CD8-positive, alpha-beta T cell (primary cell): ENCODE measurements at places on chromosomes 1 and 21.

DNA sequence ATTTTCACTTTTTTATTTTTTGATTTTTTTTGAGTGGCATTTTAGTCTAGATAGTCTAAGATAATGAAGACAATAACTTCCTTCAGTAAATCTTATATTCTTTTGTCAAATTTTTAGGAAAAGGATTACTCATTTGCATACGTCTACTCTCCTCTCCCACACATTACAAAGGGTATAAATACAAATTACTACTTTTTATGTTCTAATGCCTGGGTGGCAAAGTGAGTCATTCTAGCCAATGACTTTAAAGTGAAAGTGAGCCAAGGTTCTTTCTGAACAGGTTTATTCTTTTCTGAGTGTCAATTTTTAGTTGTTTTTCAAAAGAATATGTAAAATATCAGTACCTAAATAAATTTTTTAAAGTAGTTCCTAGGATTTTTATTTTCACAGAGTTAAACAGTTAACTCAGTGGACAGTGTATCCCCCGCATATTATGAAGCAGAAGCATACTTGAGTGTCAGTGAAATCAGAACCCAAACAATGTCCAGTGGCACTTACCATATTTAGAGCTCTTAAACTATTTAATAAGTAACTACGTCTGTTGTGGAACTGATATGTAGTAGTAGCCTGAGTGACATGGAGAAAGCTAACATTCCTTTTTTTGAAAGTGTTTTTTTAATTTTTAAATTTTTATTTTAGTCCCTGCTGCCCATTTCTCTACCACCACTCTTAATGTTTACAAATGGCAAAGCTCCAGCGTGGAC, 141.7 kb downstream of the PHTF1 start:
- no peak for DNase-seq

GRCh38 chr1:36086529-36087232, 2.0 kb upstream of the ADPRS start:
- no peak for DNase-seq

DNA sequence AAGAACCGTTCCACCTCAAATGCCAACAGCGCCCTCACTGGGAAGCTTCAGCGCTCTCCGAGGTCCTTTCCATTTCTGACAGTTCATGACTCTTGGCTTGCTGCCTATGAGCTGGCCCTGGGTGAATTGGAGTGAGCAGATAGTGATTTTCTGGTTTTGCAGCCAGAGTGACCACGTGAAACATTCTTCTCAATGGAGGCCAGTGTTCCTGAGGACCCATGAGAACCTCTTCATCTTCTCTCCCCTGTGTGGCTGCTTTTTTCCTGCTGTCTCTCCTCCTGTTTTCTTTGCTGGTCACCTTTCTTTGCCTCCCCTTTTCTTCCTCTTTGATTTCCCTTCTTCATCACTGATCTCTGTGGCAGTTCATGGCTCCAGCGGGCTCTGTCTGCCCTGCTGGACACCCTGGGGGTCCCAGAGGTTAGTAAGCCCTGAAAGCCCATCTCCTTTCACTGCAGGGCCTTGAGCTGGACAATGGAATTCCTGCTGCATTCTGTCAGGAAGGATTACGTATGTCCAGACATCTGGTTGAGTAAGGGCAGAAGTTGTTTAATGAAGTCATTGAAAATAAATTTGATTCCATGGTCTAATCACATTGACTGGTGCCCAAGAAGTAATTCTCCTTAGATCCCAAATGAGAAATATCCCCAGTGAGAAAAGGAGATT, 29.9 kb downstream of the VASH2 start:
- no peak for DNase-seq

- no peak for DNase-seq
Measured at GRCh38 chr1:147515045-147515869, 26.0 kb upstream of the BCL9 start.

GRCh38 chr21:26070822-26071425, 99.6 kb downstream of the APP start:
- peak; percentile 56 for DNase-seq

DNA sequence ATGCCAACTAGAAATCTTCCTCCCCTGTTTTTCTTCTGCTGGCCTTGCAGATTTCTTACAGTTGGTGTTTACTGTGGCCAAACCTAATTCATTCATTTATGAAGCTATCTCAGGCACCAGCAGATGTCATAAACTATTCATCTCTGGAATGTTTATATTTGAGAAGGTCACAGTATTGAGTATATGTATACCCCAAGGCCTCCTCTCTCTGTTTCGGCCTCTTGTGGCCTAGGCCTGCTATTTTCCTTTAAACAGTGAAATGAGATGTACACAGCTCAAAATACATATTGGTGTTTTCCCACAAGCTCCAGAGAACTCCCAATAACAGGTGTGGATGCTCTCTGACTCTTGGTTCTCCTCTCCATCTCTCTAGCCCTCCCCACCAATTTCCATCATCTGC, 520.7 kb upstream of the CAMK1G start:
- no peak for DNase-seq

- DNase-seq = peak; percentile 40
Measured at GRCh38 chr1:206472454-206472853, 2.2 kb downstream of the IKBKE start.

- no peak for DNase-seq
Measured at GRCh38 chr1:155527677-155528076, 34.9 kb downstream of the ASH1L start.

DNA sequence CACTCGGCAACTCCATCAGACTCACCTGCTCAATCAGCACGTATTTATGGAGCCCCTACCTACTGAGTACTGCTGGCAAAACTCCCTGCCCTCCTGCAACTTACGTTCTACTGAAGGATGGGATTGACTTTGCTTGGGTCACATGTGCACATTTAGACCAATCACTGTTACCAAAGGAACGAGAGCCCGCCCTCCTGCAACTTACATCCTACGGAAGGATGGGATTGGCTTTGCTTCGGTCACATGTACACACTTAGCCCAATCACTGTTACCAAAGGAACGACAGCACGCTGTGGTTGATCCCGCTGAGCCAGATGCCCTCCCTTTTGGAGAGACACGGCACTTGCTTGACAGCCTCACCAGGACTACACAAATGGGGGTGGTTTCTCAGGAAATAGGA, 46.0 kb downstream of the UBIAD1 start:
- no peak for DNase-seq

DNA sequence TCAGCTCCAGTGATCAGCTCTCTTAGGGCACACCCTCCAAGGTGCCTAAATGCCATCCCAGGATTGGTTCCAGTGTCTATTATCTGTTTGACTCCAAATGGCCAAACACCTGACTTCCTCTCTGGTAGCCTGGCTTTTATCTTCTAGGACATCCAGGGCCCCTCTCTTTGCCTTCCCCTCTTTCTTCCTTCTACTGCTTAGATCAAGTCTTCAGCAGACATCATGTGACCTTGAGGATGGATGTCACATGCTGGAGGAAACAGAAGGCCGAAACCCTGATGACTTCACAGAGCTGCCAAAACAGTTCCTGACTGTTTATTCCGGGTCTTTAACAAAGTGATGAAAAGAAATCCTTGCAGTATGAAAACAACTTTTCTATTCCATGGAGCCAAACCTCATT, 24.4 kb upstream of the WDR26 start:
- DNase-seq = no peak

DNA sequence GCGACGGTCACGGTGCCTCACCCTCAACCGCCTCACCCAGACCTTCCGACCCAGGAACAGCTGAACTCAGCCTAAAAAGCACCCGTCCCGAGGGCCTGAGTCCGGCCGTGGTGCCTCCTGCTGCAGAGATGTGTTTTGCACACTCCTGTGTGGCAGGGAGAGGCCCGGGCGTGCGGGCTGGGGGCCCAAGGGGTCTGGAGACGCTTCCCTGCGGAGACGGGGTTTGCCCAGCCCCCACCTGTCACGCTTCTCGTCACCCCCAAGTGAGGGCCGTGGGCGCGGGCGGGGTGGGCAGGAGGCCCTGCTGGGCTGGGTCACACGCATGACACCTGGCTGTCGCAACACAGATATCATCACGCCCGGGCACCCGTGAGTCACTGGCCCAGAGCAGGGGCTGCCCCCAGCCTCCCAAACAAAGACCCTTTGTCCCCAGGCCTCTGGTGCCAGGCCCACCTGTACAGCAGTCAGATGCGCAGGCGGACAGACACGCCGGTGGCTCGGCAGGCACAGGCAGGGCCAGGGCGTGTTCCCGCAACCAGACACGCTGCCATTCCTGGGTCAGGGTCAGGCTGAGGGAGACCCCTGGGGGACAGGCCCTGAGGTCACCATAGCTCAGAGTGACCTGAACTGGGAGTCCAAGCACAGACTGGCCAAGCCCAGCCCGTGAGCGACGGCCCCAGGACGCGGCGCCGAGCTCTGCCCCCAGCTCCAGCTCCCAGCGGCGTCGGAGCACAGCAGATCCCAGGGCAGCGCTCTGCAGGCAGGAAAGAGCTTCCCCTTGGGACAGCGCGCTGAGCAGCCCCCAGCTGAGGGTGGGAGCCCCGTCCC, 6.1 kb downstream of the B3GALT6 start:
- no peak for DNase-seq

GRCh38 chr1:1489861-1490260, 18.3 kb downstream of the ATAD3B start:
- no peak for DNase-seq

DNA sequence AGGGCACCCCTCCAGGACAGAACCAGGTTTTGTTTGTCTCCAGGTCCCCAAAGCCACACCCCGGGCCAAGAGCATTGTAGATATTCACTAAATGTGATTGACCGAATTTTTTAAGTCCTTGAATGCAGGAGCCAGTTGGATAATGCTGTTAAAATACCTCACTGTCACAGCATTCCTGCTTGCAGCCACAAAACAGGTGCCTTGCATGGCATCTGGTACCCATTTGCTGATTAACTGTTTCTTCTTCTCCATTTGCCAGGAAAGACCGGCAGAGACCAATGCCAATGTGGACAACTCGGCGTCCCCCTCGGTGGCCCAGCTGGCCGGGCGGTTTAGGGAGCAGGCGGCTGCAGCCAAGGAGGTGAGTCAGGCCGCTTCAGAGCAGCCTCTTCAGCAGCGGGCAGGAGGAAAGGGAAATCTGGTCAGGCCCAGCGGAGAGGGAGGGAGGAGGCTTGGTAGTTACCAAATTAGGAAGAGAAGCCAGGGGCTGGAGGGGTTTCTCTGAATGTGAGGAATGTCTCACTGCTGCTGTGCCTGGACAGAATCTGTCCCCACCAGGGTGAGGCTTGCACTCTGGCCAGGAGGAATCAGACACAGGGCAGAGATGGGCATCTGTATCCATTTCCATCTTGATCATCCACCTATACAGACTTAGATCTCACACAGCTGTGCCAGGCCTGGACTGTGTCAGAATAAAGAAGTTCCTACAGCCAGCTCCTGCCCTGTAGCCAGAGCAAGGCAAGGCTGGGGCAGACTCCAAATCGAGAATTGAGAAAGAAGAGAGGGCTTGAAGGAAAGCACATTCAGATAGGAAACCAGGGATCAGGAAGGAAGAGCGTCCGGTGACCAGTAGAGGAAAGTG, 37.9 kb upstream of the MPZL1 start:
- DNase-seq = no peak

DNA sequence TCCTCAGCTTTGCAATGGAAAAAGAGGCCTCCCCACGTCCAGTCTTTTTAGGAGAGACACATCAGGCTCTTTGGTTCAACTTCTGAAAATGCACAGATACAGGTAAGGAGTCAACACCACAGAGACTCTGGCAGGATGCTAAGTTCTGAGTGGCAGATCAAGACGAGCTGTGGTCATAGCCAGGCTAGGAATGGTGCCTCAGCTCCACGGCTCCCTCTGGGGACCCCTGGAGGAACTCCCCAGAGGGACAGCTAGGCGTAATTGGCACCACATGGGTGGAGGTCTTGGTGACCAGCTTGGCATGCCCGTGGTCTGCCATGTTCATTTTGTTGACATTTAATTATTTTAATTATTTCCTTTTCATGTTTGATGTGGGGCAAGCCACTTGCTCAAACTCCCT, 206.1 kb downstream of the KAZN start:
- DNase-seq = no peak

- DNase-seq = no peak
Measured at GRCh38 chr1:22089134-22089571, 36.6 kb downstream of the CDC42 start.
